ENCODE measurements at places on chromosomes 3 and 15. TPM values are rescaled to one million over a fixed set of nuclear protein-coding genes. Genes with fewer than 3 reads are reported as not detected.
A peak's percentile ranks its signal among the peaks of the same experiment; 100 is the strongest.

GRCh38 chr3:86814918-86815655 lies 175.9 kb downstream of the VGLL3 start:
- no peak for DNase-seq

- DNase-seq, result no peak
Observed at GRCh38 chr3:123054109-123054778, 12.6 kb upstream of the PDIA5 start.

GRCh38 chr3:119530456-119530855 lies 29.0 kb downstream of the CD80 start:
- no peak for DNase-seq

Gene ULK3
- total RNA-seq, result 53.3 TPM

Gene SEMA3B
- total RNA-seq, result 2.0 TPM

- DNase-seq, result no peak
Observed at GRCh38 chr15:70264014-70264582, 166.4 kb upstream of the TLE3 start.

- no peak for DNase-seq
Observed at GRCh38 chr3:193944518-193944884, 191.4 kb upstream of the HES1 start.

DNA sequence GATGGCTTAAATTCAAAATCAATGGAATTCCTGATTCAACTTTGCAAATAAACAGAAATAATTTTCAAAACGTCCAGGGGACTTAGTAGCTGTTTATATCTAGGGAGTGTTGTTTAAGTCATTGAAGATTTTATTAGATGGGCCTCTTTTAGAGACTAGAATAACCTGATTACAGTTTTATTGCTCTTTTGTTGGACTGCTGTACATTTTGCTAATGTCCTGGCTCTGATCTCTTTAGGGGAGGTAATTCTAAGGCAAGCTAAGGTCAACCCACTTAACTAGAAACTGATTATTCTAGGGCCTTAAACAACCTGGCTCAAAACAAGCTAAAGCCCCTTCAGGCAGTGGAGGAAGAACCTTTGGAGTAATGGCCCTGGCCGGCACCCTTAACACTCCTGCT lies 62.0 kb upstream of the MYZAP start:
- DNase-seq, result no peak

DNA sequence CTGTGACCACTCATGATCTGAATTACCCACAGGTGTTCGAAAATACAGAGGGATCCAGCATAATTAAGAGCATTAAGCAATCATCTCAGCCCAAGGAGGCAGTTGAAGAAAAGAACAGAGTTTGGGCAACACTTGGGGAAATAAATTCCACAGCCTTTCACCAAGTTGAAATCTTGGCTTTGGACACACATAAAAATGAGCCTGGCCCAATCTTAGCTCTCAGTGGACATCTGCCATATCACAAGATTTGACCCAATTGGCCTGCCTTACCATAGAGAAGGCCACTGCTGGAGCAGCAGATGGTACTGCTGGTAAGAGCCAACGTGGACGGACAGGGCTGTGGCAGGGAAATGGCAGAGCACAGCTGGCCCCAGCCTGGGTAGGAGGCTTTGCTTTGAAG lies 13.0 kb downstream of the FOXP1 start:
- DNase-seq, result no peak

Gene NCKIPSD
- total RNA-seq, result 18.8 TPM

DNA sequence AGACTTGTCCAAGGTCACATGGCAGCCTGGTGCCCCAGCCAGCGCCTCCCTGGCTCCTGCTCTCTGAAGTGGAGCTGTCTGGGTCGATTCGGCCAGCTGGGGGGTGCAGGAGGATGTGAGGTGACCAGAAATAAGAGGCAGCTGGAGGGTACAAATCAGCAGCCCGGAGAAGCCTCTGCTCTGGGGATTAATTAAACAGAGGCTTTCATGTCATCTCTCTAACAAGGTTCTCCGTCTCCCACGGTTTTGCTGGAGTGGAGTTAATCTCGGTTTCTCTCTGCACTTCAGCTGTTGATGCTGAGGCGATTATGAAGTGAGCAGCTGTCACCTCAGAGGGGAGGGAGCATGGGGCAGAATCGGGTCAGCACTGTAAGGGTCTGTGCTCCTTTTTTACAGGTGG lies 236.8 kb downstream of the TLE3 start:
- no peak for DNase-seq

DNA sequence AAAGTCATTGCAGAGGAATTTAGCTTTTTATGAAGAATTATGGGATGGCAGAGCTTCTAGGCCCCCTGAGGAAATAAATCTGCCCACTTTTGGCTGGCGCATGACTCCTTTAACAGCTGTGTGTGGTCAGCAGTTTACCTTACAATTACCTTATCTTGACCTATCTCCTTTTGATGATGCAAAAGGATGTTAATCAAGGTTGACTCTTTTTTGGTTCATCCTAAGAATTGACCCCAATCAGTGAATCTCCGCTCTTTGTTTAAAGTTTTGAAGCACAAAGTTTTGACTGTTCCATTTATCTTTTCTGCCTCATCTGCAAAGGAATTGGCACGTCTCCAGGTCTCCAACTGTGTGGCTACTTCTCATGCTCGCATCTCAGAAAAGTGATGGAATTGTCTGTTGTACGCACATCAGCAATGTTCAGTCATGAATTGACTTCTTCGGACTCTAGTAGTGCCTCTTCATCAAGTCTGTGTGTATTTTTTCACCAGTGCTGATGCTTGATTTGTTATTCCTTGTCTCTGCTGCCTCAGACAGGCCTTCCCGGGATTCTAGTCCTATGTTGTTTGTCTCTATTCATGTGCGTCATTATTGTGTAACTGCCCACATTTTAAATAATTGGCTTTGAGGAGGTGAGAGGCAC lies 196.2 kb upstream of the CFAP20DC start:
- DNase-seq, result peak; percentile 19

- DNase-seq, result no peak
Observed at GRCh38 chr3:120764206-120764605, 21.7 kb downstream of the GTF2E1 start.

Gene UROC1
- total RNA-seq, result not detected

GRCh38 chr3:141377377-141377776 lies 9.1 kb downstream of the ZBTB38 start:
- no peak for DNase-seq

Gene CCR3
- not detected for total RNA-seq

Measured in A673 (cell line).